ENCODE measurements at places on chromosomes 2 and 18. TPM values are rescaled to one million over a fixed set of nuclear protein-coding genes. Genes with fewer than 3 reads are reported as not detected.

DNA sequence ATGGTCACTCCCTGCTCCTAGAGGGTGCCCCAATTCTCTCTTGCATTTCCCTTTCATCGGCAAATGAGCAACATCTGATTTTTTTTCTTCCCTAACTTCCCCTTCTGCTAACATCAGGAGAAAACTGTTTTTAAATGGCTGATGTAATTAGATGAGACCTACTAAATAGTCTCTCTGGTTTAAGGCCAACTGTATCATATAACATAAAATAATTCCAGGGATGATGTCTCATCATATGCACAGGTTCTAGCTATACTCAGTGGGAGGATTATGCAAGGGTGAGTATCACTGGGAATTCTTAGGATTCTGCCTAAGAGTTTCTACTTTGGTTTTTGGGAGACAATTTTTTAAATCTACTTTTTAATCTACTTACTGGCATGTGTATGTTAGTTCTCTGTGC lies 193.4 kb downstream of the PARD3B start:
- no peak for DNase-seq
- H3K27ac ChIP-seq = no peak overlapping the region
- no peaks in the 10 kb centered on the region for H3K27me3 ChIP-seq
- H3K4me3 ChIP-seq = no peak overlapping the region

- DNase-seq = no peak
- peaks cover 5% of the 10 kb centered on the region for H3K4me1 ChIP-seq
- no peak overlapping the region for H3K4me3 ChIP-seq
- H3K27me3 ChIP-seq = no peaks in the 10 kb centered on the region
- H3K36me3 ChIP-seq = no peaks in the 10 kb centered on the region
These were observed 164.2 kb downstream of the VAPA start for GRCh38 chr18:10077986-10078385.

- no peak for DNase-seq
- no peak overlapping the region for H3K4me3 ChIP-seq
- H3K27ac ChIP-seq = no peak overlapping the region
- H3K27me3 ChIP-seq = no peaks in the 10 kb centered on the region
- H3K4me1 ChIP-seq = no peaks in the 10 kb centered on the region
These were observed 165.3 kb upstream of the TWIST2 start for GRCh38 chr2:238682536-238682935.

DNA sequence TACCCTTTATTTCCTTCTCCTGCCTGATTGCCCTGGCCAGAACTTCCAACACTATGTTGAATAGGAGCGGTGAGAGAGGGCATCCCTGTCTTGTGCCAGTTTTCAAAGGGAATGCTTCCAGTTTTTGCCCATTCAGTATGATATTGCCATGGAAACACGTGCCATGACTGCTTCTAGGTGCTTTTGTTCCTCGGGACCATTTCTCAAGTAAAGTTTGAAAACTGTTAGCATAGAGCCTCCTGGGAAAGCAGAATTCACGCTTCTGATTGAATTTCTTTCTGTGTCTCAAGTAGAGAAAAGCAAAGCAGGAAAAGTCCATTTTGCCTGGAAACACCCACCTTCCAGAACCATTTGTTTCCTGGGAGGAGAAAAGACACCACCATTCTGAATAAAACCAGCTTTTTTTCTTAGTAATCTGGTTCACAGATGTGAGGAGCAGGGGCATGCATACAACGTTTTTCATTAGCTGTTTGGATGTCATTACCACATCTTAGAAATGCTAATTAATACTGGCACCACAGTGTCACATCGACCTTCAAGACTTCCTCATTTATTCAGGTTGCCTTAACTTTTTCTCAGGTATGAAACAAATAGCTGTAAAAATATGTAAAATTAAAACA lies 39.0 kb upstream of the ZBTB14 start:
- H3K36me3 ChIP-seq = no peaks in the 10 kb centered on the region
- H3K4me1 ChIP-seq = no peaks in the 10 kb centered on the region

- H3K4me1 ChIP-seq = peaks cover 27% of the 10 kb centered on the region
- no peak for DNase-seq
- no peaks in the 10 kb centered on the region for H3K36me3 ChIP-seq
- H3K27me3 ChIP-seq = no peaks in the 10 kb centered on the region
These were observed 105.7 kb upstream of the MGAT5 start for GRCh38 chr2:134148172-134148571.

GRCh38 chr18:46160050-46160798 lies 56.0 kb downstream of the HAUS1 start:
- H3K4me3 ChIP-seq = no peak overlapping the region
- no peaks in the 10 kb centered on the region for H3K36me3 ChIP-seq
- no peaks in the 10 kb centered on the region for H3K4me1 ChIP-seq
- no peak for DNase-seq

DNA sequence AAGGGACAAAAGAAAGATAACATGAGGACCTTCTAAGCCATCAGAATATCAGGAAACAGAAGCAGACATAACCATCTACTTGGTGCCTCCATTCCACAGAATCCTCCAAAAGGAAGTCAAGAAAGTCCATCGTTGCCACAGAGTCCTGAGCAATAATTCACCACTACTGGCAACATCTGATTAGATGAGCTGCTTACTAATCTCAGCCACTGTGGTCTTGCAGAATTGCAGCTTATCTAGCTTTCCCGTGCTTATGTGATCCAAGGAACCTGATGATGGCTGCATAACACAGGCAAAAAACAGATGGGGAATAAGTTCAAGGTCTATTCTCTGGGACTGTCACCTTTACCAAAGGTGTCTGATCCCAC lies 278.5 kb downstream of the AFF3 start:
- H3K27me3 ChIP-seq = no peaks in the 10 kb centered on the region
- no peaks in the 10 kb centered on the region for H3K36me3 ChIP-seq
- H3K4me3 ChIP-seq = no peak overlapping the region
- DNase-seq = no peak

Gene TMEM182
- 4.6 TPM for total RNA-seq

Gene GPR55
- not detected for total RNA-seq

Gene SERPINB2
- not detected for total RNA-seq

Data from neural progenitor cell (in vitro differentiated cells).